A549 treated with dexamethasone at 1 μM for 4 hours (cell line): ENCODE measurements at places on chromosomes 4 and X. TPM values are rescaled to one million over a fixed set of nuclear protein-coding genes. Genes with fewer than 3 reads are reported as not detected.

The GSX2 gene
- not detected in 5 replicates for total RNA-seq

The DGKQ gene
- 4.0 to 7.9 TPM (median 6.8 TPM) in 5 replicates for total RNA-seq

The AMBN gene
- not detected in 5 replicates for total RNA-seq

The DRD5 gene
- total RNA-seq: 0.04 TPM in 1 of 5 replicates, not detected in the others

The MAGEB1 gene
- total RNA-seq: not detected in 5 replicates

The C4orf51 gene
- not detected in 5 replicates for total RNA-seq

The VCX2 gene
- total RNA-seq: not detected in 5 replicates

The GPR82 gene
- total RNA-seq: not detected in 5 replicates

The YY2 gene
- 1.8 to 2.5 TPM (median 2.1 TPM) in 5 replicates for total RNA-seq

The FAM47A gene
- total RNA-seq: not detected in 5 replicates

The SERTM2 gene
- total RNA-seq: not detected in 5 replicates

The PABPC1L2A gene
- not detected in 5 replicates for total RNA-seq

The PDE5A gene
- total RNA-seq: 0.14 to 0.48 TPM (median 0.40 TPM) in 5 replicates

The FAM9C gene
- 0.05 TPM in 1 of 5 replicates, not detected in the others for total RNA-seq

The ETDB gene
- total RNA-seq: not detected in 5 replicates

The PLAC1 gene
- total RNA-seq: 0.56 to 1.1 TPM (median 0.78 TPM) in 5 replicates

The CNOT6L gene
- total RNA-seq: 8.2 to 12.7 TPM (median 11.6 TPM) in 5 replicates

The POF1B gene
- total RNA-seq: 2.0 to 3.0 TPM (median 2.4 TPM) in 5 replicates

The DGKK gene
- not detected in 5 replicates for total RNA-seq

The UPF3B gene
- total RNA-seq: 16.8 to 21.3 TPM (median 17.5 TPM) in 5 replicates

The NPY1R gene
- total RNA-seq: 0.07 to 0.17 TPM (median 0.11 TPM) in 3 of 5 replicates, not detected in the others

The TMEM271 gene
- total RNA-seq: not detected in 5 replicates
